ENCODE measurements at places on chromosomes 2 and 18. TPM values are rescaled to one million over a fixed set of nuclear protein-coding genes. Genes with fewer than 3 reads are reported as not detected.

HOXD8 gene
- total RNA-seq, result not detected

DNA sequence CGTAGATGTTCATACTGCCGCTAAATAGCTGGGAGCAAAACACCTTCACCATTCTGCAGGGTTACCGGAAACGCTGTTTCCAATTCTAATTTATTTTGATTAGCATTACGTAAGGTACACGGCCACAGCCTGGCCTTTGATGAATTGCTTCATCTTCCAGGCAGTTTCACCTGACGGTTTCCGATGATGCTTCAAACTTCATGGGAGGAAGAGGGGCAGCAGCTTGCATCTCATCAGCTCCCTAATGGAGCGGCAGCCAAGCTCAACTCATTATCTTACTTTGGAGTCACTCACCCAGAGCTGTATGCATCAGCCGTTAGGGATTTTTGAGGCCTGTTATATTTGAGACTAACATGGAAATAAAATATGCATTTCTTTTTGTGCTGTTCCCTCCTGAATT, 54.8 kb downstream of the TMEM18 start:
- H3K4me3 ChIP-seq, result no peak overlapping the region
- H3K27ac ChIP-seq, result no peak overlapping the region

DNA sequence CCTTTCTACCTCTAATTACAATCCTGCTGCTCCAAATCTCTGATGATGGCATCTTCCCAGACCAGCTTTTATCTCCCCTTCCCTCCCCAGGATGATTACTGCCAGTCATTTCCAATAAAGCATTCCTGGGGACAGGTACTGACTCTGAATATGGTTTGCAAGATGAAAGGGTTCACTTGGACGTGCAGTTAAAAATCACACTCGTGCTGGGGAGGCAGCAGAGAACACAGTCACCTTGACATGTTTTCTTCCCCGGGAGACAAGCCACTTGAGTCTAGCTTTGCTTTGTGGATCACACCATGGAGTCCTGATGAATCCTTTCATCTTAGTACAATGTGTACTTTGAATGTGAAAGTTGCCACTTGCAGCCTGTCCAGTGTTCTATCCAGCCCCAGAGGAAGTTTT, 175.0 kb downstream of the ALPK2 start:
- no peaks in the 10 kb centered on the region for H3K36me3 ChIP-seq
- no peaks in the 10 kb centered on the region for H3K4me1 ChIP-seq
- H3K27me3 ChIP-seq, result peaks cover 3% of the 10 kb centered on the region

DNA sequence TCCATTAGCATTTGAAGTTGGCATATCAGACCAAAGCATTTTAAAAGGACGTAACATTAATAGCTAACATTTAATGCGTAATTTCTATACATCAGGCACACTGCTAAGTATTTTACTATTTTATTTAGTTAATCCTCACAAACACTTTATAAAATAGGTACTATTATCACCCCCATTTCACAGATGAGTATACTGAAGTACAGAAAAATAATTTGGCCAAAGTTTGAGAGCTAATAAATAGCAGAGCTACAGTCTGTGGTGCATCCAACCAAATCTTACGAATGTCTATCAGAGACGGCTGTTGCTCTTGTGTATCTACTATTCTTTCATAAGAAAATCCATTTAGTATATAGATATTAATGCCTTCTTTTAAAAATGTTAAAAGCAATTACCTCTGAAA, 11.9 kb downstream of the TYW5 start:
- no peak overlapping the region for H3K27ac ChIP-seq
- no peaks in the 10 kb centered on the region for H3K27me3 ChIP-seq
- no peak for DNase-seq
- H3K4me1 ChIP-seq, result peaks cover 30% of the 10 kb centered on the region

SLC4A5 gene
- 3.4 TPM for total RNA-seq

SRD5A2 gene
- not detected for total RNA-seq

SP140 gene
- total RNA-seq, result 137 TPM

HDLBP gene
- total RNA-seq, result 190 TPM

- no peak overlapping the region for H3K27ac ChIP-seq
- no peaks in the 10 kb centered on the region for H3K36me3 ChIP-seq
- no peak overlapping the region for H3K4me3 ChIP-seq
- peaks cover 7% of the 10 kb centered on the region for H3K27me3 ChIP-seq
- no peak for DNase-seq
Observed at GRCh38 chr2:127153691-127154158, 46.8 kb upstream of the BIN1 start.

ABCB6 gene
- total RNA-seq, result 17.9 TPM

DNA sequence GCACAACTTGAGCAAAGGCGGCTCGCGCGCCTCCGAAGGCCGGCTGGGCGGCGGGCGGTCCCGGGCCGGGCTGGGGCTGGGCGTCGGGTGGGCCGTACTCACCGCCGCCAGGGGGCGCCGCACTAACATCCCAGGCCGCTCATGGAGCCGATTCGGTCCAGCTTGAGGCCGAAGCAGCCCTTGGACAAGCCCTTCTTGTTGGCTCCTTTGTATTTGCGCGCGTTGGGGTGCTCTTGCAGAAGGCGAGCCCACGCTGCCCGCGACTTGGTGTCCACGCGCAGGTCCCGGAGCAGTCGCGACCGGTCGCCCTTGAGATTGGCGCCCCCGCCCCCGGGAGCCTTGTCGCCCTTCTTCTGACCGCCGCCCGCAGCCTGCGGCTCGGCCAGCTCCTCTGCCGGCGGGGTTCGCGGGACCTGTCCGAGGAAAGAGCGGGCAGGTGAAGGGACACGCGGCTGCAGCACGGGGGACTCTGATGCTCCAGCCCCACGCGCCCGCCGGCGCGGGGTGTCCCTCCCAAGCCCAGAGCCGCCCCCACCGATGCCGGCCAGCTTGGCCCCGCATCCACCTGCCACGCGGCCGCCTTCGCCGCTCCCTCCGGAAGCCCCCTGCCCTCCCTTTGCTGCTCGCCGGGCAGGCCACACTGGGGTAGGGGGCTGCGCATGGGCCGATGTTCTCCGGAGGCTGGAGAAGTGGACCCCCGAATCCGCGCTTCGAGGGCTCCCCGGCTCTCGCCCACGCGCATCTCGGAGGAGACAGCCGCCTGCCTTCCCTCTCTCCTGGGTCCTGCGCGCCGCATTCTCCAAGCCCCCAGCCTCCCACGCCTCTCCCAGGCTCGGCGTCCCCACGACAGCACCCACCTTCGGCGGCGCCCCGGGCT, 655 bp downstream of the NPPC start:
- H3K36me3 ChIP-seq, result no peaks in the 10 kb centered on the region
- no peak overlapping the region for H3K27ac ChIP-seq
- H3K4me3 ChIP-seq, result peak overlapping the region; percentile 24
- DNase-seq, result peak; percentile 70
- H3K27me3 ChIP-seq, result peaks cover 49% of the 10 kb centered on the region

ALPG gene
- total RNA-seq, result not detected
